Stimulated activated CD4-positive, alpha-beta T cell treated with anti-CD3 and anti-CD28 coated beads, Interleukin-4, amount 100 ng/mL, for 48 hours (primary cell): ENCODE measurements at places on chromosomes 3 and 15.

- DNase-seq, result no peak
Measured at GRCh38 chr3:9581742-9582141, 28.1 kb upstream of the LHFPL4 start.

GRCh38 chr3:48112813-48113212, 75.4 kb downstream of the CDC25A start:
- no peak for DNase-seq

DNA sequence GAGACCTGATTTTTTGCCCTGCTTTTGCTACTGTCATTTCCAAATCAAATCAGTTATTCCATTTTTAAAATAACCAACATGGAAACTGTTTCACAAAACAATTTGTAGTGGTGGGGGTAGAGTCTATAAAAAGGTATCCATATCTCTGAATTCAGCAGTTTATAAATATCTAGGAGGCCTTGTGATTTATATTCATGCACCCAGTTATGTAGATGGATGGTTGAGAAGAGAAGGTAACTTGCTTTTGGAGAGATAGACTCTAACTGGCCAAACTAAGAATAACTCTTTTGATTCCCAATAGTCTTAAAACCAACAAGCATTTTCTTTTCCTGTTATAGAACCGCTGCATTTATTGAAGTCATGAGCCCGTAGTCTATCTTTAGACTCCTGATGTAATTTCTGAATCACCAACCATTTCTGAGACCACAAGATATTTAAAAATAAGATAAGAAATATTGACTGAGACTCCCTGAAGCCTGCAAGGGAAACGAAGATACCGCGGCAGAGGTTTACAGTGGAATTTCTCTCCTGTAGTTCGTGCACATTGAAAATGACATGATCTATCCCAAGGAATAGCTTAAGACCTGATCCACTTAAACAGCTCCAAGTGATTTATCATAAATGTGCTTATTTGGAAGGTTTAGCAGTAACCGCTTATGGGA, 68.5 kb downstream of the SAMMSON start:
- DNase-seq, result no peak

- no peak for DNase-seq
Measured at GRCh38 chr3:183377307-183377959, 51.0 kb downstream of the MCF2L2 start.

GRCh38 chr3:61251174-61251972, at the start of gene FHIT:
Gene FHIT (minus strand): TSS chr3:61251452.
- peak; percentile 82 for DNase-seq

GRCh38 chr3:98038286-98038685, 3.2 kb upstream of the GABRR3 start:
- no peak for DNase-seq

- no peak for DNase-seq
Measured at GRCh38 chr3:24197809-24198208, 252.7 kb downstream of the NR1D2 start.

GRCh38 chr15:41006479-41006878, 53.2 kb downstream of the CHAC1 start:
- no peak for DNase-seq

DNA sequence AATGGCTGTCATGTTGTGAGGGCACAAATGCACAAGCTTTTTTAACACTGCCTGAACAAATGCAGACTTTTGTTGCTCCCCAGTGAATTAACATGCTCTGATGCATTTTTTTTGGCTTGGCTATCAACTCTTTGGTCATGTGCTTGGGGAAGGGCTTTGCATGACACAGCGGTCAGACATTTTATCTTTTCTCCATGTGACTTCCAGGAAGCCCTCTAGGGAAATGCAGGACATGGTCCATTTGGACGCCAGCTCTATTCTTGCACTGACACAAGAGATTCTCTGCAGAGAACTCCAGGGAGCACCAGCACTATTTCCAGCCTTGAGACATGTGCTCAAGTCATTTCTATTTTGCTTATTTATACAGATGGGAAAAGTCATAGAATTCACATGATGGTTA, 46.2 kb downstream of the NEK11 start:
- no peak for DNase-seq

DNA sequence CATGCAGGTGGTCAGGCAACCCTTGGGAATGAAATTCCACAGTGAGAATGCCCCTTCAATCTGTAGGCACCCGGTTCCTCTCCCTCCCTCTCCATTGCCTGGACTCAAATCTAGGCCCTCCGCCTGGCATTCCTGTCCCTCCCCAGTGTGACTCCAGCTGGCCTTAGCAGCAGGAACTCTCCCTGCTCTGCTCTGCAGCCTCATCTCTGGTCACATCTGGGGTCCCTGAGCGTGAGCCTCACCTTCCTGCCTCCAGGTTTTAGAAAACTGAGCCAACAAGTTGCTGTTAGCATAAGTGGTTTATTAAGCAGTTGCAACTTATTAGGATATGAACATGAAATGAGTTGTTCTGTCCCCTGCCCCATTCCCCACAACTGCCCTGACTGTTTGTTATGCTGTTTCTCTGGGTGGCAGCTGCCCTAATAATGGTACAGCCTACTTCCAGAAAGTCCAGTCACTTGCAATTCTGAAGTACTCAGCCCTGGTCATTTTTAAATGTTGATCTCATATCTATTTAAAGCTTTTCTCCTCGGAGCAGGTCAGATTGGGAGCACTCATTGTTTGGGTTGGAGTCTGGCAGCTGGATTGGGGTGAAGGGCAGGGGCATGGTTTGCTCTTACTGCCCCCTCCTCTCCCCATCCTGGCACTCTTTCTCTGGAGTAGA, 63.0 kb upstream of the ANKRD34C start:
- no peak for DNase-seq

DNA sequence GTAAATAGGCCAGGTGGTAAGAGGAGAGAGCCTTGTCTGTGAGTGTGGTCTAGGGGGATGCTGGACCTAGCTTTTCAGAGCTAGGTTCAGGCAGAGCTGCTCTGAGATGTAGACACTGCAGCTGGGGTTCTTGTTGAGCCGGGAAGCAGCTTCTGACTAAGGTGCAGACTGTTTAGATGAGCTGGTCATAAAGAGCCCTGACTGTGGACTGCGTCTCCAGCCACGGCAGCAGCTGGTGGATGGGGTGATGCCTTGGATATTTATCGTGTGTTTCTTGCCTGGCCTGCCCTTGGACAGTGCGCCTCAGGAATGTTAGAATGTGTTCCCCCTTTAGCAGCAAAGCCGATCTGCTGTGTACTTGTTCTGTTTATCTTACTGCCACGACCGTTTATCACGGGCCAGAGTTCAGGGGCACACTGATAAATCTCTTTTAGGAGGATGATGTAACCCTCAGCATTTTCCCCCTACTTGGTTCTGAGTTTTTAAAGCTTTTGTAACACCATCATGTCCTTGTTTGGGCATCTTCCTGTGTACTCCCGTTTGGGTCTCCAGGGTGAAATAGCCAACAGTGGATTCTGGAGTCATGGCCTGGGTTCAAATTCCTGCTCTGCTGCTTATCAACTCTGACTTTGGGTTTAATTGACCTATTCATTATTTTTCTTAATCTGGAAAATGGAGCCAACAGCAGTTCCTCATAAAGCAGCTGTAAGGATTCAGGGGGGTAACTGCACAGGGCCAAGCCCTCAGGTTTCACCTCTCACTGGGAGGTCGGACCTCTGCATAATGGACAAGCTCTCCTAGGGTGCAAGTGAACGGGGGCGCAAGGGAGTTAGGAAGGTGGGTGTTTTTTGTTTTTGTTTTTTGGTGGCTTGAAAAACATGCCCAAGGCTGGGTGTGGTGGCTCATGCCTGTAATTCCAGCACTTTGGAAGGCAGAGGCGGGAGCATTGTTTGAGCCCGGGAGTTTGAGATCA, 51.4 kb downstream of the FLNB start:
- DNase-seq, result no peak
